ENCODE measurements at places on chromosomes 13 and 19.
A peak's percentile ranks its signal among the peaks of the same experiment; 100 is the strongest.

GRCh38 chr13:32135655-32136054, 104.1 kb downstream of the FRY start:
- H3K27ac ChIP-seq: no peak overlapping the region
- H3K4me1 ChIP-seq: no peaks in the 10 kb centered on the region
- DNase-seq: no peak
- no peak overlapping the region for H3K4me3 ChIP-seq
- no peaks in the 10 kb centered on the region for H3K27me3 ChIP-seq

DNA sequence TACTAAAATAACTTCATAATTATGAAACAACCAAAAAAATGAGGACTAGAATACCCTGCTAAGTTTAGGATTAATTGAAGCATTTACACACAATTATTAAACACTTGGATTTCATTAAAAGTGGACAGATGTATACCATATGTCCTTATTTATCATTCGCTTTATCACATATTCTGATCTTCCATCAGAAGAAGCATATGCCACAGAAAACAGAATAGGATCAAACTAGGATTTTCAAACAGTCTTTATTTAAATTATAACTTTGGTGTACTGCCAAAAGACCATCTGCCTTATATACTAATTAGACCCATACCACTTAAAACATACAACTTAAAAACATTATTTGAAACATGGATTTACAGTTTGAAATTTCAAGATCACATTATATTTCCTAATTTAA, 727.1 kb upstream of the KLHL1 start:
- H3K27ac ChIP-seq: no peak overlapping the region
- H3K36me3 ChIP-seq: no peaks in the 10 kb centered on the region
- DNase-seq: no peak
- no peaks in the 10 kb centered on the region for H3K4me1 ChIP-seq

DNA sequence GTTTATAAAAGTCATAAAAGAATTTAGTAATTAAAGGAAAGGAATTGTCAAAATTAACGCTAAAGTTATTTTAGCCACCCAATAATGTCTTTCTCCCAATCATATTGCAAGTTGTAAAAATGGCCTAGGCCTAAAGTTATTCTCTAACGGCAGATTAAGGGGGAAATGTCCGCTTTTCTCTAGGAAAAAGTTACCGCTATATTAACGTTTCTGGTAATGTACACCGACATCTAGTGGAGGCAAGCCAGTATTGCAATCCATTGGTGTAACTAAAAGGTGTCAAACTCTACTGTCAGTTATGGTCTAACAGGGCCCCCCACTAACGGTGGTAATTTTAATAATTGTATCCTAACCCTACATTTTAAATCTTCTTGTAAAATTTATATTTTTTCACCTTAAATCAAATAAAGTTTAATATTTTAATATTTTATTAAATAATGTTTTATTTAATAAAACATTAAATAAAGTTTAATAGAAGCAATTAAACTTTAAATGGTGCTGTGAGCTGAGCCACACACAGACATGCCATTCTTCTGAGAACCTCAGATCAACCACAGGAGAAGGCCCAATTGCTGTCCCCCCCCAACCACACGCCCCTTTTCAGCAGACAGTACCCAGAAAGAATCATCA, 35.9 kb upstream of the ZSCAN5A start:
- H3K4me3 ChIP-seq: no peak overlapping the region
- no peaks in the 10 kb centered on the region for H3K4me1 ChIP-seq
- H3K27me3 ChIP-seq: no peaks in the 10 kb centered on the region
- peak; percentile 84 for DNase-seq

GRCh38 chr19:11620553-11620952, 23.3 kb downstream of the ZNF627 start:
- DNase-seq: no peak
- no peak overlapping the region for H3K4me3 ChIP-seq
- H3K36me3 ChIP-seq: peaks cover 54% of the 10 kb centered on the region
- no peaks in the 10 kb centered on the region for H3K4me1 ChIP-seq
- H3K27me3 ChIP-seq: peaks cover 14% of the 10 kb centered on the region
- H3K27ac ChIP-seq: no peak overlapping the region

DNA sequence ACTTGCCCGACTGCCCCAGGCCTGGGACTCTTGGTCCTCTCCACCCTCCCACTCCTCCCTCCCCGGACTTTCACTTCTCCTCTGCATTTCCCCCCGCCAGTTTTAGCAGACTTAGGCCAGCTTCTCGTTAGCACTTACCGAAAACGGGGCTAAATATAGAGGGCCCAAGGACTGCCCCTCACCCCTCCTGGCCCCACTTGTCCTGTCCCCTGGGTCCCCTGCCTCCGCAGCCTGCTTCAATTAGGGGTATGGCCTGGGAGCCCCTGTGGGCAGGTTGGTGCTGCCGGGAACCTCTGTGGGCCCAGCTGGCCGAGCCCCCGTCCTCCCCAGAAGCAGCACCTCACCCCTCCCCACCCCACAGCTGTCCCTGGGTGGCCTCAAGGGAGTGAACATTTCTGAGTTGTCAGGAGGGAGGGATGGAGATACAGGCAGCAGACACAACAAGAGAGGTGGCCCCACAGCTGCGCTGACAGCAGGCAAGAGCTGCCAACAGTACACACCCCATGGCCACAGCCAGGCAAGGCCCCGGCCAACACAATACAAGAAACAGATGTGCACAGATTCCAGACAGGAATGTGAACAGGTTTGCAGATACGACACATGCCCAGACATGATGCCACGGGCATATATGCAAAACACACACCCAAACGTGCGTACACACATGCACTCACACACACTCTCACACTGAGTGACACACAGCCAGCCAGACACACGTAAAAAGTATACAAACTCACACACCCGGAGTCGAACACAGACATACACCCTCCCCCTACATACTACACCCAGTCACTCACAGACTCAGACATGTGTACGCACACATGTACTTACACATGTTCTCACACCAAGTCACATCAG, 2.6 kb downstream of the POU2F2 start:
- no peaks in the 10 kb centered on the region for H3K27me3 ChIP-seq
- H3K4me1 ChIP-seq: peaks cover 63% of the 10 kb centered on the region
- H3K4me3 ChIP-seq: peak overlapping the region; percentile 88

- H3K36me3 ChIP-seq: peaks cover 21% of the 10 kb centered on the region
- H3K27me3 ChIP-seq: no peaks in the 10 kb centered on the region
- peak; percentile 87 for DNase-seq
- peak overlapping the region; percentile 99 for H3K27ac ChIP-seq
Measured at GRCh38 chr13:49791711-49792549, 552 bp downstream of the KPNA3 start.

- no peak overlapping the region for H3K4me3 ChIP-seq
- H3K4me1 ChIP-seq: peaks cover 5% of the 10 kb centered on the region
- H3K36me3 ChIP-seq: no peaks in the 10 kb centered on the region
- no peak for DNase-seq
- H3K27ac ChIP-seq: no peak overlapping the region
Measured at GRCh38 chr13:43596924-43597598, 189.7 kb downstream of the ENOX1 start.

DNA sequence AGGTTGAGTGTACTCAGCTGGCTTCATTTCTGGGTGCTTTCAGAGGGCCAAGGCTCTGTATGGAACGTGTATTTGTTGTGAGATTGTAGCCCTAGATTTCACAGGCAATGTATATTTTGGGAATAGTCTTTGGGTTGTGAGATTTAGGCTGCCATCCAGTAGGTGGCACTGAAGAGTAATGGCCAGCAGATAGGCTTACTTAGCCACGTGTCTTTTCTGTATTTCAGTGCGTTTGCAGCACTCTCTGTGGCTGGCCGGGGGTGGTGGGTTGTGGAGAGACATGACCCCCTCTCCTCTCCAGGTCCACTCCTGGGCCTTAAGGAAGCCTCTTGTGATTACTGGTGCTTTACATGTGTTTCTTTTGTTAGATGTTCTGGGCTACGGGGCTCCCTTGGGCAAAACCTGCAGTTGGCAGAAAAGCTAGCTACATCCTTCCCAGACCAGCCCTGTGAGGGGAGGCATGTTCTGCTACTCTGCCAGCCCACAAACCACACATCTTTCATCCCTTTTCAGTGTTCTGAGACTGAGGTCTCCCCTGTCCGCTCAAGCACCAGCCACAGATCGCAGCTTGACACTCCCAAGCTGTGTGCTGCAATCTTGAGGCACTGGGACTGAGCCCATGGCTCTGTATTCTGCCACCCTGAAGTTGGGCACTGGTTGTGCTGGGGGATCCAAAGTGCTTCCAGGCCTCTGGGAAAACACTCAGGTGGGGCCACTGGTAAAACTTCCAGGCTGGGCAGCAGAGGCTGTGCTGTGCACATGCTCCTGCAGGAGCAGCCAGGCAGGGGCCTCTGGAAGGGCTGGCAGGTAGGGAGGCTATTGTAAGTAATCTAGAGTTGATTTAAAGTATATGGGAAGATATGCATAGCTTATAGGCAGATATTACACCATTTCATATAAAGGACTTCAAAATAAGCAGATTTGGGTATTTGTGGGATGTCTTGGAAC, 1096.8 kb upstream of the PCDH20 start:
- no peak overlapping the region for H3K4me3 ChIP-seq
- H3K27me3 ChIP-seq: no peaks in the 10 kb centered on the region
- peak; percentile 66 for DNase-seq
- no peak overlapping the region for H3K27ac ChIP-seq
- H3K36me3 ChIP-seq: no peaks in the 10 kb centered on the region
- no peaks in the 10 kb centered on the region for H3K4me1 ChIP-seq

DNA sequence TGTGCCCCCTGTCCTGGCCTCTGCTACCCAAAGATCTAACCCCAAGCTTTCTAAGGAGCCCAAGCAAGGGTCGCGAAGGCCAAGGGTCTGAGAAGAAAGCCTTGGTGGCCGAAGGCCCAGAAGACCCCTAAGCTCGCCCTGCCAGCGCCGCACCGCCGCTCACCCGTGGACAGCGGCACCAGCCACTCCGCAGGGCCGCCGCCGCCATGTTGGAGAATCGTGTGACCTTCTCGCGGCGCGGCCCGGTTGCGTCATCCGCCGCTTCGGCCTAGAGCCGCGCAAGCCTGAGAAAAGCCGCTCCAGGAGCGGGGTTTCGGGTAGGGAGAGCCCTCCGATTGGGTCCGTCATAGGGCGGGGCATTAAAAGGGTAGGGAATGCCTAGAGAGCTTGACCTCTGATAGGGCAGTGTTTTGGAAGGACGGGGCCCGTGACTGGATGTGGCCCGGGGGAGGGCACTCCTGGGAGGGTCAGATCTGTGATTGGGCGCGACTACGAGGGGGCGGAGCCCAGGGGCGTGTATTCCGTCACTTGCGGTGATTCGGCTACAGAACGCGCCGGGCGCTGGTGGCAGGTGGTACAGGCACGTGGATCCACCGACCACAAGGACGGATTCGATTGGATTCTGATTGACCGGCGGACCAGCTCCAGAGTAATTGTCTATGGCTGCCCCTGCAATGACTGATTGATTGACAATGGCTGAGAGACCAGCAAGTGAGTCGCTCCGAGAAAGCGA, at the start of gene TIMM44:
Gene TIMM44, minus strand, starts transcription at position 223 of the 733 bp plus-strand sequence. Its CDS starts 15 bp downstream, at position 208.
- H3K27me3 ChIP-seq: no peaks in the 10 kb centered on the region
- H3K27ac ChIP-seq: peak within 1 kb of the TSS; percentile 98
- DNase-seq: peak; percentile 100
- peaks cover 18% of the 10 kb centered on the region for H3K36me3 ChIP-seq
- peaks cover 22% of the 10 kb centered on the region for H3K4me1 ChIP-seq
- peak within 1 kb of the TSS; percentile 98 for H3K4me3 ChIP-seq

- no peak for DNase-seq
- H3K27me3 ChIP-seq: no peaks in the 10 kb centered on the region
Measured at GRCh38 chr13:33846303-33847062, 28.5 kb downstream of the RFC3 start.

GRCh38 chr13:80133631-80134261, 207.2 kb downstream of the SPRY2 start:
- no peak overlapping the region for H3K27ac ChIP-seq
- DNase-seq: no peak
- no peaks in the 10 kb centered on the region for H3K36me3 ChIP-seq
- H3K27me3 ChIP-seq: no peaks in the 10 kb centered on the region
- H3K4me3 ChIP-seq: no peak overlapping the region

- no peak for DNase-seq
- no peak overlapping the region for H3K27ac ChIP-seq
- H3K36me3 ChIP-seq: peaks cover 2% of the 10 kb centered on the region
- peaks cover 51% of the 10 kb centered on the region for H3K27me3 ChIP-seq
Measured at GRCh38 chr19:1720237-1720636, 33.1 kb upstream of the ONECUT3 start.

DNA sequence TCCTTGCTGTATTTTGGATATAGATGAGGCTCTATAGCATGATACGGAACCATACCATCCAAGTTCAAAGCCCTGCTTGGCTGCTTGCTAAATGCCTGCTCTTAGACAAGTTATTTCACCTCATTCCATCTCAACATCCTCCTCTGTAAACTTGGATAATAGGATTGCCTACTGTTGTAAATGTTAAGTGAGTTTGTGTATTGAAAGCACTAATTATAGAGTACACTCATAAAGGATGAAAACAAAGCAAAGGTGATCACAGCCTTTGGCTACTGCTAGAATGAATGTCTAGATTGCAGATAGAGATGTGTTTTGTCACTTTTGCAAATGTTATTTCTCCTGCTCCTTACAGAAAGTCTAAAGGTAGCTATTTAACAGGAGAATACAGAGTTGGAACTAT, 34.3 kb upstream of the STARD13 start:
- no peak overlapping the region for H3K4me3 ChIP-seq
- peaks cover 8% of the 10 kb centered on the region for H3K27me3 ChIP-seq
- no peak overlapping the region for H3K27ac ChIP-seq
- H3K4me1 ChIP-seq: no peaks in the 10 kb centered on the region

- no peak overlapping the region for H3K4me3 ChIP-seq
- no peak overlapping the region for H3K27ac ChIP-seq
- H3K27me3 ChIP-seq: no peaks in the 10 kb centered on the region
- no peak for DNase-seq
- peaks cover 15% of the 10 kb centered on the region for H3K4me1 ChIP-seq
- H3K36me3 ChIP-seq: peaks cover 40% of the 10 kb centered on the region
Measured at GRCh38 chr13:30340331-30341250, 33.2 kb upstream of the KATNAL1 start.

DNA sequence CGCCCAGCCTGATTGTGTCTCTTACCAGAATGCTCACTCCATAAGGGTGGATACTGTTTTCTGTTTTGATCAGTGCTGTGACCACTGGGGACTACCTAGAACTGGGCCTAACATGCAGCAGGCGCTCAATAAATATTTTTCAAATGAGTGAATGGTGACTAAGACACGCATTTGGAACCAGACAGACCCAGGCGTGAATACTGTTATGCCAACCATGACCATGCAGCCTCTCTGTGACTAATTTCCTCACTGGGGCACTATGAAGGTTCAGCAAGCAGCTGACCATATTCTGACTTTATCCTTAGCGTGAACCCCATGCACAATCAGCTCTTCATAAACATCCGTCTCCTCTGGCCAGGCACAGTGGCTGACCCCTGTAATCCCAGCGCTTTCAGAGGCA, 13.0 kb upstream of the SPC24 start:
- no peaks in the 10 kb centered on the region for H3K4me1 ChIP-seq
- no peak overlapping the region for H3K27ac ChIP-seq
- H3K27me3 ChIP-seq: no peaks in the 10 kb centered on the region
- H3K4me3 ChIP-seq: no peak overlapping the region
- H3K36me3 ChIP-seq: no peaks in the 10 kb centered on the region
- no peak for DNase-seq
